SK-N-MC (cell line): ENCODE measurements at places on chromosomes 2 and 18.

- no peak for DNase-seq
Observed at GRCh38 chr2:23250371-23250770, 134.6 kb upstream of the KLHL29 start.

DNA sequence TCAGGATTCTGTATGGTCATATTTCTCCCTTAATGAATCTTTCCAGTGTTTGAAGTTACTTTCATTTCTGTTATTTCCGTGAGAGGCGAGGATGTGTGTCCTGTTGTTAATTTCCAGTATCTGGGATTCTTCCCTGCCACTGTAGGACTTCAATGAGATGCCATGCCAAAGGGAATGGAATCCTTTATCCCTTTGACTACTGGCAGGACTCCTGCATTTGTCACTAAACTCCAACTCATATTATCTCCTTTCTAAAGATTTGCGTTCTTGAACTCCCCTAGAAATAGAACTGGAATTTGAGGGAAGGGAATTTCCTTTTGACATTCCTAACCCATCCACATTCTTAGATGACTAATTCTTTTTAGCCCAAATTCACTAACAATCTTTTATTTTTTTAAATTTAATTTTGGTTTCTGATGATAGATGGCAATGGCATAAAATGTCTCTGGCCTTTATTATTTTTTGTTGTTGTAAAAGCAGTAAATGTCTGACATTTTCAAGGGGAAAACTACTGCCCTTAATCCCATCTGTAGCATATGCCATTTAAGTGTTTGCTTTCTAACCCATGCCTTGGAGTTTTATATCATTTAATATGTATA, 87.8 kb upstream of the EML6 start:
- DNase-seq: no peak

DNA sequence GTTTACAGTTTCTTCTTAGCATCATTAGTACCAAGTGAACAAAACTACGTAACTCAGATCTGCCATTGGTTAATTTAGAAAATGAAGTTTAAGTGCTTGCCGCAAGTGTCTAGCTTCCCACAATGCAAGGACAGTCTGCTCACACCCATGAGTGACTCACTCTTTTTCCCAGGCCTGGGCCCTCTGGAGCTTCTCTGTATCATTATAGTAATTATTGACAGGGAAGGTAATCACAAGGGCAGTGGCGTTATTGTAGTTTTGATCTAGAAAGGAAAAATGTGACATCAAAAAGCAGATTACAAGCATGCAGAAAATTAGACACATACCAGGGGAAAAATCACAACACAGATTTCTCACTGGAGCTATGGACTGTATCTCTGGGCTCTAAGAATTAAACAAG, 38.5 kb downstream of the NPC1 start:
- no peak for DNase-seq

GRCh38 chr18:1916869-1917523, 654.3 kb downstream of the METTL4 start:
- no peak for DNase-seq

DNA sequence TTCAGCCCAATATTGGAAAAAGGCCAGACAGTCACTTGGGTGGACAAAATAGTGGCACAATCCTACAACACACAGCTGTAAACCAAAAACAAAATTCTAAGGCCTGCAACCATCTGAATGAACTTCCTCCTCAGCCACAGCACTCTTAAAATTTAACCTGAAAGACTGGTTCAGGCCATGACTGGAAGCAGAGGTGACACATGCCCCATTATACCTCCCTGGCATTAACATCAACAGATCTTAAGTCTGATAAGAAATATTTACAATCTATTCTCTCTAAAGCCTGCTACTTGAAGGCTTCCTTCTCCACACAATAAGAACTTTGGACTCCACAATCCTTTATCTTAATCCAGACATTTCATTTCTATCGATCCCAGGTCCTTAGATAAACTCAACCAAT, 192.4 kb upstream of the LRP1B start:
- no peak for DNase-seq

DNA sequence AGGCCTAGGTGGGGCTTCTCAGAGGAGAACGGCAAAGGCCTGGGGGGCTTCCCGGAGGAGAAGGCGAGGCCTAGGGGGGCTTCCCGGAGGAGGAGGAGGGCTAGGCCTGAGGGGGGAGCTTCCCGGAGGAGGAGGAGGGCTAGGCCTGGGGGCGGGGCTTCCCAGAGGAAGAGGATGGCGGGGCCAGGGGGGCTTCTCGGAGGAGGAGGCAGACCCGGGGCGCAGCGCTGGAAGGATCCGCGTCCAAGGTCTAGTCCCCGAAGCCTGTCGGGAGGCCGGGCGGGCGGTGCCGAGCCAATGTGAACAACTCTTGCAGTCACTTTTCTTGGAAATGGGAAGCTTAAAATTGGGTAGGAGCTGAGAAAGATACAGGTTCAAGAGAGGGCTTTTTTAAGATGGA, 30.0 kb upstream of the TUBA3D start:
- DNase-seq: no peak

- DNase-seq: no peak
Observed at GRCh38 chr2:163734881-163735684, 725 bp downstream of the FIGN start.

DNA sequence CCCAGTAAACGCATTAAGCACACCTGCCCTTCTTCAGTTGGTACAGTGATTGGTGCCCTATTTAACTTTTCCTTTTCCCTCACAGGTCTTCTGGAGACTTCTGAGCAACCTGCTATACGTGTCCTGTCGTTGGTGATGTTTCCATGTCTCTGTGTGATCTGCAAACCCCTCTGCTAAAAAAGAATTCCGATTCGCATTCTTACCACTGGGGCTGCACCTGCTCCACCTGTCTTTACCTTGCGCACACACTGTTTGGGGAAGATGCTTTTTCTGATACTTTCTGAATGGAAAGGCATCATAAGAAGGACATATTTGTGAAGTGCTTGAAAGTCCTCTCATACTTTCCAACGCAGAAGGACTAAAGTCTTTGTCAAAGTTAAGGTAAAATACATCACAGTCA, 323.9 kb upstream of the SOX11 start:
- DNase-seq: no peak

- DNase-seq: no peak
Observed at GRCh38 chr2:37779139-37779538, 107.7 kb upstream of the CDC42EP3 start.

DNA sequence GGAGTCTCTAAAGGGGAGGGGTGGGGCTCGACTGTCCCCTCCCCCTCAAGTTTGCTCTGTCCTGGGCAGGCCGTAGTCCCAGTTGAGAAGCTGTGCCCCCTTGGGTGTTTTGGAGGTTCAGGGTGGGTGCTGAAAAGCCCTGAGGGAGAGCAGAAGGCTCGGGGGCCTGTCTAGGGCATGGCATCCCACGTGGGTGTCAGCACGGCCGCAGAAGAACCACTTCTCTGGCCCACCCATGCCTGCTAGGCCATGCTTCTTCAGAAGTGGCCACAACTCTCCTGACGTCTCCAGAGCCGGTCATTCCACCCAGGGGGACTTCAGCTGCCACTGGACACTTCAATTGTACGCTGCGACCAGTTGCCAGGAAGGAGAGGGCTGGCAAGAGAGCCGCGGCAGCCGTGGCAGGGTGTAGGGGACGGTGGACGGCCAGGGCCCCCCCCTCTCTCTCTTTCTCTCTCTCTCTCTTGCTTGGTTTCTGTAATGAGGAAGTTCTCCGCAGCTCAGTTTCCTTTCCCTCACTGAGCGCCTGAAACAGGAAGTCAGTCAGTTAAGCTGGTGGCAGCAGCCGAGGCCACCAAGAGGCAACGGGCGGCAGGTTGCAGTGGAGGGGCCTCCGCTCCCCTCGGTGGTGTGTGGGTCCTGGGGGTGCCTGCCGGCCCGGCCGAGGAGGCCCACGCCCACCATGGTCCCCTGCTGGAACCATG, at the start of gene INPP5D:
TSS of gene INPP5D (plus strand) at position 546 of the 704 bp plus-strand sequence. CDS start at position 683, 137 bp downstream.
- no peak for DNase-seq

- no peak for DNase-seq
Observed at GRCh38 chr18:30618567-30618966, 424.0 kb downstream of the DSC3 start.

- DNase-seq: no peak
Observed at GRCh38 chr2:101429453-101429852, 42.1 kb upstream of the CREG2 start.

GRCh38 chr2:16745466-16745865, 79.8 kb upstream of the CYRIA start:
- DNase-seq: no peak

- no peak for DNase-seq
Observed at GRCh38 chr2:240303896-240304745, 131.3 kb upstream of the GPC1 start.
